ENCODE measurements at places on chromosomes 3 and 15.
A peak's percentile ranks its signal among the peaks of the same experiment; 100 is the strongest.

- no peak for DNase-seq
Measured at GRCh38 chr3:111924283-111924682, 54.5 kb upstream of the ABHD10 start.

- no peak for DNase-seq
Measured at GRCh38 chr3:12803371-12803770, 6.9 kb downstream of the CAND2 start.

GRCh38 chr15:43239732-43240491 lies 19.1 kb upstream of the EPB42 start:
- DNase-seq = no peak

DNA sequence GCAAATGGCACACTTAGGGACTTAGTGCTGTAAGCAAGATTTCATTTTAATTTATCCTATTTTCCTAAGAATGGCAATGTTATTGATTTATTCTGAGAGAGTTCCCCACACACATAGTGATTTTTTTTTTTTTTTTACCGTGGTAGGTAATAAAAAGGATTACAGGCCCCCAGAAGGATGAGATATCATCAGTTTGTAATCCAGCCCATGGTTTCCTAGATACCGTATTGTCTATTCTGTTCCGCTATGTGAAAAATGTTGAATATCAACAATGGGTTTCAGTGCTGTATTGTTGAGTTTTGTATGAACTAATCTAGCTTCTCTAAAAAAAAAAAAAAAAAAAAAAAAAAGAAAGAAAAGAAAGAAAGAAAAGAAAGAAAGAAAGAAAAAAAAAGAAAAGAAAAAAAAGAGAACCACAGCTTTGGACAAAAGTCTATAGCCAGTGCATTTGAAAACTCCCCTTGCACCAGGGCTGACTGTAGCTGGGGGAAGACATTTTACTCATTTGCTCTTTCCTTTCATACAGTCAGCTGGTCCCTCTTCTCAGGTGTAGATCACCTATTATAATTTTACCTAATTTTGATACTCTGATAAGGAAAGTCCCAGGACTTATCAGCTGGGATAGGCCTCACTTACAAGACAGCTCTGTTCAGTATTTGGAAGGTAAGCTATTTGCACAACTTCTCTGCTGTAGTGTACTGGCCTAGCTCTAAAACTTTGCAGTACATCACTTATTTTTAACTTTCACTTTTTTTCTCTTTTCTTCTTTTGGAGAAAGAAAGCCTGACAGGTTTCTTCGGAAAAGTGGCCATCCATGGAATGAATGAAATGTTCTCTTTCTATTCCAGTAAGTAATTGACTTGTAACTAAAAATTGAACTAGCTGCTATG lies 101.4 kb upstream of the SOX2 start:
- no peak for DNase-seq

GRCh38 chr15:79091204-79091867 lies 756 bp upstream of the RASGRF1 start:
- DNase-seq = peak; percentile 77

DNA sequence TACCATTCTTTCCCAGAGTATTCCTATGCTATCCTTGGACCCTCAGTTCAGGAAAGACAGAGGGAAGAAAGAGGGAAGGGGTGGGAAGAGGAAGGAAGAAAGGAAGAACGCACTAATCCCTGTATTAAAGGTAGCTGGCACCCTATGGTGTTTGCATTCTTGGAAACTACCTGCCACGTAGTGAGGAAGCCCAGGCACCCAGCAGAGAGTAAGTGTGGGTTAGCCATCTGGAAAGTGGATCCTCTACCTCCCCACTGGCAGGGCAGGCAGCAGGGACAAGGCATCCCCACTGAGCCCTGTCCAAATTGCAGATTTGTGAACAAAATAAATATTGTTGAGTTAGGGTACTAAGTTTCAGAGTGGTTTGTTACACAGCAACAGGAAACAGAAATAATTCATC lies 8.8 kb downstream of the RBP1 start:
- no peak for DNase-seq

DNA sequence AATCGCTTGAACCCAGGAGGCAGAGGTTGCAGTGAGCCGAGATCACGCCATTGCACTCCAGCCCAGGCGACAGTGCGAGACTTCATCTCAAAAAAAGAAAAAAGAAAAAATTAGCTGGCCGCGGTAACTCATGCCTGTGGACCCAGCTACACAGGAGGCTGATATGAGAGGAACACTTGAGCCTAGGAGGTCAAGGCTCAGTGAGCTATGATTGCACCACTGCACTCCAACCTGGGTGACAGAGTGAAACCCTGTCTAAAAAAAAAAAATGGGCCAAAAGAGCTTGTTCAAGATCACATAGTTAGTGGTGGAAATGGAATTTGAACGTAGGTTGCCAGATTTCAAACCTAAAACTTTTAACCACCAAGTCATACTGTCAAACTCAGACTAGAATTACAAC lies 46.2 kb upstream of the PPP4R2 start:
- DNase-seq = no peak

DNA sequence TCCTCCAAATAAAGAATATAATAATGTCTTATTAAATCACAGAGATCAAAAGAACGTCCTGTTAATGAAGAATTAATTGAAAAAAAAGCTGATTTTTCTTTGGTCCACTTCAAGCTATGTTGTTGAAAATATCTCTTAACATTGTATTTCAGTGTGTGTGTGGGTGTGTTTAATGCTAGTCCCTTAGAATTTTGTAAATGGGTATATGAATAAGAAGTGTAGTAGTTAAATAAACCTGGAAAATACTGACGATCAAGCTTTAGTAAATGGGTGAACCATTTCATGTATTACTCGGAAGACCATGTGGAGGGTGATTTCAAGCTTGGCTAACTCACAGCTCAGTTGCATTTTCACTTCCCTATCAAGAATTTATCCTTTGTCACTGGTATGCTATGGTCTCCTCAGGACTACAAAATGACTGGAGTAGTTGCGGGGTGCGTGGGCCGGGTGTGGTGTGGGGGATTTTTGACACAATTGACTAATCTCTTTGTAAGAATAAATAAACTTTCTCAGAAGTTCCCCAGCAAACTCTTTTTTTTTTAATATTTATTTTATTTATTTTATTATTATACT lies 586.4 kb downstream of the GRM7 start:
- DNase-seq = no peak

- no peak for DNase-seq
Measured at GRCh38 chr15:58775402-58775801, 4.3 kb downstream of the MINDY2 start.

All from NCI-H2171 (cell line).